ENCODE measurements at places on chromosomes 1 and 21.

GRCh38 chr1:200979574-200980451 is 43.7 kb downstream of the KIF21B start:
- no peak for DNase-seq

DNA sequence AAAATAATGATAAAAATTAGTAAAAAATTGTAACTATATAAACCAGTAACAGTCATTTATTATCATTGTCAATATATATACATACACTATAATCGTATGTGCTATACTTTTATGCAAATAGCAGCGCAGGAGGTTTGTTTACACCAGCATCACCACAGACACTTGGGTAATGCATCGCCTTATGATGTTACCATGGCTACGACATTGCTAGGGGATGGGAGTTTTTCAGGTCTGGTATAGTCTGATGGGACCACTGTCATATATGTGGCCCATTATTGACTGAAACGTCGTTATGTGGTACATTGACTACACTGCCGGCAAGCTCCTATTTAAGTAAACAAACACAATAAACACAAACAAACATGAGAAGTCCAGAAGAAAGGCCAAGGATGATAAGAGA is 45.6 kb downstream of the KCNK1 start:
- DNase-seq, result no peak

DNA sequence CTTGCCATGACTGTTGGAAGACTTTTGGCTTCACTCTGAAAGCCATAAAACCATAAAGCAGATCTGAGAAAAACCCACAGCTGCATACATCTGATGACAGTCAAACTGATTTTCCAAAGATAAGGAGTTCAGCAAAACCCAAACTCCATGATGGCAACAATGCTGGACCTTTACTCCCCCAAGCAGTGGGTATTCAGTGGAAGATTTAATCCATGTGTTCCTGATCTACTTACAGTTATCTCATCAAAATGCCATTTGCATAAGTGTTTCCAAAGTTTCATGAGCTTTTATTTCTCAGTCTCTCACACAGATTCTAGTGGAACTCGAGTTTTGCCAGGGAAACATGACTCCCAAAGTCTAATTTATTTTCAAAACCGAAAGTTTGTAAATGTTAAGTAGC is 184.9 kb downstream of the ZC3H11B start:
- DNase-seq, result no peak

GRCh38 chr21:38032082-38032801 is 116.0 kb upstream of the KCNJ6 start:
- no peak for DNase-seq

DNA sequence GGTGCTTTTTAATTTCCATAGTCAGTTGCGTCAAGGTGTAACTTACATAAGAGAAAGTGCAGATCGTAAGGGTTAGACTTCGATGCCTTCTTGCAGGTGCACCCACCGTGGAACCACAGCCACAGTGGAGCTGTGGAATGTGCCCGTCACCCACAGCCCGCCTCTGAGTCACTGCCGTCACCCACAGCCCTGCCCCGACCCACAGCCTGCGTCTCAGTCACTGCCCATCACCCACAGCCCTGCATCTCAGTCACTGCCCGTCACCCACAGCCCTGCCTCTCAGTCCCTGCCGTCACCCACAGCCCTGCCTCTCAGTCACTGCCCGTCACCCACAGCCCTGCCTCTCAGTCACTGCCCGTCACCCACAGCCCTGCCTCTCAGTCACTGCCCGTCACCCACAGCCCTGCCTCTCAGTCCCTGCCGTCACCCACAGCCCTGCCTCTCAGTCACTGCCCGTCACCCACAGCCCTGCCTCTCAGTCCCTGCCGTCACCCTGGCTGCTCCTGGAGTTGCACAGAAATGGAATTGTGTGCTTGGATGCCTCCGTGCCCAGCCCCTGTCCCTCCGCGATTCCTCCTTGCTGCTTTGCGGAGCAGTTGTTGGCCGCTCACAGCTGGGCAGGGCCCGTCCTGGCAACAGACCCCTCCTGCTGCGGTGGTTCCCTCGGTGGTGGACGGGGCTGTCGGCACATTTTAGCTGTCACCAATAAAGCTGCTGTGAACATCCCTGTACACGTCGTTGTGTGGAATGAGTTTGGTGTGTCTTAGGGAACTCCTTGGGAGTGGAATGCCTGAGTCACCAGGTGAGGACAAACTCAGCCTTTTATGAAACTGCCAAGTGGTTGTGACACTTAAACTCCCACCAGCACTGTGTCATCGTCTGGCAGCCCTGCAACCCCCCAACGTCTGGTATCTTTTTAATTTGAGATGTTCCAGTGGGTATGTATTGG is 44.9 kb upstream of the COL6A2 start:
- DNase-seq, result no peak

DNA sequence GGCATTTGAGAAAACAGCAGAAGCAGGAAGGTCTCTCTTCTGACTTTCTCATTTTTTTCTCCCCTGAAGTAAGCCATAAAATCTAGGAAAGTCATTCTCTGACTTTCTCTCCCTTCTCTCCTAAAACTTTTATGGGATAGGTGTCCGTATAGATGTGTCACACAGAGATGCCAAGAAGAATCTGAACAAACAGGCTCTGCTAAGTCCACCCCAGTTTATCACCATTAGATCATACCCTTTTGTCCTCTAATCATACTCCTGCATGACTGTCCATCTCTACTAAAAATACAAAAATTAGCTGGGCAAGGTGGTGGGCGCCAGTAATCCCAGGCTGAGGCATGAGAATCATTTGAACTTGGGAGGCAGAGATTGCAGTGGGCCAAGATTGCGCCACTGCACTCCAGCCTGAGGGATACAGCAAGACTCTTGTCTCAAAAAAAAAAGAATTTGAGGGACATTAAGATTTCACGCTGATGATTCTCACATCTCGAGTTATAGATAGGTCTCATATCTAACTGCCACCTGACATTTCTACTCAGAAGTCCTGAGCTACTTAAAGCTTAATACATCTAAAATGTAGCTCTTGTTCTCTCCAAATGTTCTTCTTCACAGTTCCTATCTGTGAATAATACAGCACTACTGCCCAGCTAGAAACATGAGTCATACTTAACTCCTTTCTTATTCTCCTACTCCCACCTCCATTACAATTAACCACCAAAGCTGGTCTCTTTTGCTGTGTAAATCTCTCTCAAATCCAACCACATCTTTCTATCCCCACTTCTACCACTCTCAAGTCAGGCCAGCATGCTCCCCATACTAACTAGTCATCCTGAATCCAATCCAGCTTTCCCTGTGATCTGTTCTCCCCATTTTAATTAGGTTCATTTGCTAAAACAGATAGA is 47.7 kb downstream of the ZNF644 start:
- no peak for DNase-seq

- no peak for DNase-seq
Observed at GRCh38 chr1:199298825-199299224, 660.0 kb downstream of the PTPRC start.

DNA sequence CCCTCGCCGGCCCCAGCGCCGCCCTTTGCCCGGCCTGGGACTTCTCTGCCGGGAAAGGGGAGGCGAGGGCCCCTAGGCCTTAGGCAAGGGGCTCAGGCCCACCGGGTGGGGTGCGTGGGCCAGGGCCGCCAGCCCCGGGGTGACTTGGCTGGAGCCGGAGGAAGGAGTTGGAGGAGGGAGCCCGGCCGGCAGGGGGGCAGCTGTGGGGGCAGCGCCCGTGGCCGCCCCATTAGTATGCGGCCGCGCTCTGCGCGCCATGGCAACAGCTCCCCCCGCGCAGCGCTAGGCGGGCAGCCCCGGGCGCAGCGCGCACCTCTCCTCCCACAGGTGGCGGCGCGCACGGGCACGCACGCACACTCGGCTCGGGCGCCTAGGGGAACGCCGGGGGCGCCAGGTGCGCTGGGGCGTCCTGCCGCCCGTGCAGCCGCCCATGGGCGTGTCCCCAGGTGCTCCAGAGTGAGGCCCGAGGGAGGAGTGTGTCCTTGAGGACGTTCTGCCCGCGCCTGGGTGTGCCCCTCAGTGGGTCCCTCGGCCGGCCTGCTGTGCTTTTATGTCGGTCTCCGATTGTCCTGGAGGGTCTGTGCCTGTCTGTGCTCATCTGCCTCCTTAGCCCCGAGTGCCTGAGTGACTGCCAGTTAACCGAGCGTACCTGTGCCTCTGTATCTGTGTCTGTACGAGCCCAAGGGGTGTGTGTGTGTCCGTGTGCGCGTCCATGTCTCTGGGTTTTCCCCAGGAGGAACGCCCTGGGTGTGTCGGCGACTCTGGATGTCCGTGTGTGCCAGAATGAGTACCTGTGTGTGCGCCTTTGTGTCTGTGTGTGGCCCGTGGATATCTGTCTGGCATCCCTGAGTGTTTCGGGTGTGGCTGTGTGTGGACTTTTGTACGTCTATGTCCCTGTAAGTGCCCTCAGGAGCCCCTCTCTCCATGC is 38.2 kb upstream of the WASF2 start:
- no peak for DNase-seq
